ENCODE measurements at places on chromosomes 6 and 20.

GRCh38 chr6:135496800-135497411, 634 bp downstream of the AHI1 start:
- no peak for DNase-seq

DNA sequence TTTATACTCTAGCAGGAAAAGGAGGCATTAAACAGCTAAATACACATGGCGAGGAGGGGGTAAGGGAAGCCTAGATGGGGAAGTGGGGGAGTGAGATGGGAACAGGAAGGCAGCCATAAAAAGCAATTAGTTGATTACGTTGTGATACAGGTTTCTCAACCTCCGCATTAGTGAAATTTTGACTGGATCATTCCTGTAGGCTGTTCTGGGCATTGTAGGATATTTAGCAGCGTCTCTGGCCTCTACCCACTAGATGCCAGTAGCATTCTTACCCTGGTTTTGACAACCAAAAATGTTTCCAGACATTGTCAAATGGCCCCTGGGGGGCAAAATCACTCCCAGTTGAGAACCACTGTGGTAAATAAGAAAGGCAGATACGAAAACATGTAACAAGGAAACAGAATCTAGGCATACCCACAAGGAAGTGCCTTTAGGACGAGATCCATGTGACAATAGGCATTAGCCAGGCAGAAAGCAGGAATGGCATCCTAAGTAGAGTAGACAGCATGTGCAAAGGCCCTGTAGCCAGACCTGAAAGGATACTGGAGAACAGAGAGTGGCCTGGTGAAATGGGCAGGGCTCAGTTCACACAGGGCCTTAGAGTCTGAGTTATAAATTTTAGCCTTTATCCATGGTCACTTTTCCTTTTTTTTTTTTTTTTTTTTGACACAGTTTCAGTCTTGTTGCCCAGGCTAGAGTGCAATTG, 25.8 kb upstream of the PTPN1 start:
- no peak for DNase-seq

GRCh38 chr20:48008850-48009515, 223.7 kb upstream of the SULF2 start:
- DNase-seq, result no peak

DNA sequence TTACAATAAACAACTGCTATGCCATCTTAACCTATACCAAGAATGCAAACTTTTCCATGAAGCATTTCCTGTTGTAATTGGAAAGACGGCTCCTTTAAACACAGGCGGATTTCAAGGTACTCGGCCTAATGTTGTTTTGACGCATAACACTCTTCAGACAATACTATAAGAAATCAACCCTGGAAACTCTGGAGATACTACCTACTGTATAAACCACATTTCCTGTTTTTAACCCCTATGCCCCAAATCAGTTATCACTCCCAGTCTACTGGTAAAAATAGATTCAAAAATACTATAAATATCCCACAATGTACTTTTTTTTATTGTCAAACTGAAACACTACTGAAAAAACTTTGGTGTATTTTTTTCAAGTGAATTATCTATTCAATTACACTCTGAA, 118.1 kb downstream of the IRF4 start:
- no peak for DNase-seq

DNA sequence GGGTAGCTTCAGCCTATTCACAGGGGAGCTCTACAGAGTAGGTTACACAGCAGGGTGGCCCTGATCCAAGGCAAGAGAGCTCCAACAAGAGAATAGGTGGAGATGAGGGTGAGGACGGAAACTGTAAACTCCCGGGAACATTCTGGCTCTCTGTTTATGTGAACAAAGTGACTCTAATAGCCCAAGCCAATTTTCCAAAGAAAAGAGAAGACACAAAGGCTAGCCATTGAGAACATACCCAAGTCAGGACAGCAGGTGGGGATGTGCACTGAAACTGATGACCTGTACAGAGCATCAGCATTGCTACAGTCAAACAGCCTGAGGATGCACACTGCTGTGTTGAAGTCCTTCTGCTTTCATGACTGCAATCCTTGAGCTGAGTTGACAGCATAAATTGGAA, 136.0 kb upstream of the TOP1 start:
- no peak for DNase-seq

DNA sequence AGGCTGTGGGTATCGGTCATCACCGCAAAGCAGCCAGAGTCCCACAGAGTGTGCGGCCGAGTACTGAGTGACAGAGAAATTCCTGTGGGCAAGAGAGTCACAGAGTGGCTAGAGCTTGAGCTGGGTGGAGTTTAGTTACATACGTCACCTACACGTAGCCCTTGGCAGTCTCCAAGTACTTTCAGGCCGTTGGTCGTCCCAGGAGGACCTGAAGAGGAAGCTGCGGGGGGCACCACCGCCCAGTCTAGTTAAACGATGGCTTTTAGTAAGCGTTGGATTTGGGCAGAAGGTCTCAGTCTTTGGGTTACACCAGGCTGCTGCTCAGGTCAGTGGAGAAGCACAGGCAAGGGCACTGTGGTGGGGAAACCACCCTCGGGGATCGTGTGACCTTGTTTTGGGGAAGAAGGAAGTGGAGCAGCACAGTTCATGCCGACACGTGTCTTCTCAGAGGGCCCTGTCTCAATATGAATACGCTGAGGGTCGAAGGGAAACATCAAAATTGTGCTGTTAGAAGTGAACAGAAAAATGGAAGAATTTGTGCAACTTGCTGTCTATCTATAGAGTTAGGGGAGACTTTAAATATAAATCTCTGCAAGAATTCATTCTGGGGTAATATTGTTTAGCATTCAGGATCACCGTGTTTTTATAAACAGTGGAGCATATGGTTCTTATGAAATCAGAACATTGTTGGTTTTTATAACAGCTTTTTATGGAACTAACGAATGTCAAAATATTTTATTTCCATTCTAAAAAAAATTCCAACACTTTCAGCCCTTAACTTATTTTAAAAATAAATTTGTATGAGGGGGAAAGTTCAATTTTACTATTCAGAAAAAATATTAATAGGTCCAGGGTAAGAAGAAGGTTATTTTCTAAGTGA, 28.6 kb downstream of the KIF25 start:
- no peak for DNase-seq

GRCh38 chr6:52390361-52390727, 28.4 kb downstream of the PAQR8 start:
- DNase-seq, result no peak

- no peak for DNase-seq
Measured at GRCh38 chr6:136921381-136921935, 643 bp upstream of the SLC35D3 start.

- DNase-seq, result no peak
Measured at GRCh38 chr6:43355862-43356590, 13.4 kb downstream of the ZNF318 start.

- DNase-seq, result no peak
Measured at GRCh38 chr20:9258901-9259300, 190.0 kb downstream of the PLCB4 start.

DNA sequence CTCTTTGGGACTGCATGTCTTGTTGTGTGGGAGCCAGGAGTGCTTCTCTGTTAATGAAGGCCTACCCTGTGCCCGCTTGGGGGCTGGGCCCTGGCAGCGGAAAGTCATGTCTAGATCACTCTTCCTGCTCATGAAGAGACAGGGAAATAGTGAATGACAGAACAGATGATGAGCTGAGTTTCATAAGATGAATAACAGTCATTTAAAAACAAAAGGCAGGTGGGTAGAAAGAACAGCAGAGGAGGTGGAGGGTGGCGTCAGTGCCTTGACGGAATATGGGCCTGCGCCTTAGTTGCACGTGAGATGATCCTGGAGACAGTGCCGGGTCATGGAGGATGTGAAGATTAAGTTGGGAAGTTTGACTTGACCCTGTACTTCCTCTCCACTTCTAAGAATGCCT, 85.5 kb downstream of the ARID1B start:
- DNase-seq, result no peak

GRCh38 chr6:148509119-148509799, 166.6 kb downstream of the SASH1 start:
- DNase-seq, result no peak

DNA sequence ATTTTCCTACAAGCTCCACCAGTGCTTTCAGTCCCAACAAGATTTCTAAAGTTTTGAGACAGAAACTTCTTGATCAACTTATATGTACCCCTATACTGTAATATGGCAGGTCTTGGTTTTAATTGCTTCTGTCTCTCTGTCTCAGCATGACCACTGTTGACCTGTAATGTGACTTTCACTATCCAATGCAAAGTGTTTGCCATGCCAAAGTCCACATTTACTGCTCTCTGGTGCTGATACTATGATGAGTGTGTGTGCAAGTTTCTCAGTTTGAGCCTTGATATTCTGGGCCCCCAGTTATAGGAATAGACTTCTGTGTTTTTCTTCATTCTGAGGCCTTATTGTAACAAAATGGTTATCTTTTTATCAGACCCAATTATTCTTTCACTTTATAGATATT, 45.8 kb downstream of the OR2J2 start:
- DNase-seq, result no peak

GRCh38 chr6:153092082-153093013, 38.7 kb downstream of the RGS17 start:
- no peak for DNase-seq

- no peak for DNase-seq
Measured at GRCh38 chr6:24576447-24576846, 69.5 kb downstream of the KIAA0319 start.

GRCh38 chr6:126145351-126145750, 159.0 kb downstream of the TRMT11 start:
- no peak for DNase-seq

DNA sequence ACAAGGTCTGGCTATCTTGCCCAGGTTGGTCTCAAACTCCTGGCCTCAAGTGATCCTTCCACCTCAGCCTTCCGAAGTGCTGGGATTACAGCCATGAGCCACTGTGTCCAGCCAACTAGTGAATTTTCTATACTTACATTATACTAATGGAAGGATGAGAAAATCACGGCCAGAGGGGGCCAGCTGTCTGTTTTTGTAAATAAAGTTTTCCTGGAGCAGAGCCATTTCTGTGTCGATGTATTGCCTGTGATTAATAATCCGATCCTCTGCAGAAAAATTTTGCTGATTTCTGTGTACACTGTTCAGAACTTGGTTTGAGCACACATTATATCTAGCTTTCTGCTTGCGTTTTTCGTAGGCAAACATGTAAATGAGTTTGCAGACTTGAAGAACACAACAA, 28.8 kb downstream of the PTPRT start:
- no peak for DNase-seq

DNA sequence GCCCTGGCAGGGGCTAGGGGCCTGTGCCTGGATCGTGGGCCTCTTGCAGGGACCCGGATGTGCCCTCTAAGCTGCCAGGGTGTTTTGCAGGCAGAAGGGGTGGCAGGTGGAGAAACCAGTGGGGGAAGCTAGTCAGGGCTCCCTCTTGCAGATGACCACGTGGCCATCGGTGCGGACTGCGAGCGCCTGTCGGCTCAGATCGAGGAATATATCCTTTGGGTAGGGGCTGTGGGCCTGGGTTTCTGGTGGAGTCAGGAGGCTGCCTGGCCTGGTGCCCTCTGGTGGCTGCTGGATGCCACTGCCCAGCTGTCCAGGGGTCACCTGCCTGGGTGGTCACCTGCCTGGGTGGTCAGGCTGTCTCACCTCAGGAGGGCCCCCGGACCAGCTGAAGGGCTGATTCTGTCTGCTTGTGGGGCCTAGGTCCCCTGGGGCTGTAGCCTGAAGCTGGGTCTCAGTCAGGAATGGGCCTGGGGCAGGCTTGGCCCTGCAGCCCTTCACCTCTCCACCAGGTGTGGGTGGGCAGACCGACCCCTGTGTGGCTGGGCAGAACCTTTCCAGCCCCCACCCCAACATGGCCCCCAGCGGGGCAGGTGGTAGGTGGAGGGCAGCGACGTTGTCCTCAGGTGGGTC, 6.7 kb downstream of the TCEA2 start:
- DNase-seq, result peak; percentile 87

- DNase-seq, result no peak
Measured at GRCh38 chr20:23151885-23152284, 65.8 kb upstream of the CD93 start.

DNA sequence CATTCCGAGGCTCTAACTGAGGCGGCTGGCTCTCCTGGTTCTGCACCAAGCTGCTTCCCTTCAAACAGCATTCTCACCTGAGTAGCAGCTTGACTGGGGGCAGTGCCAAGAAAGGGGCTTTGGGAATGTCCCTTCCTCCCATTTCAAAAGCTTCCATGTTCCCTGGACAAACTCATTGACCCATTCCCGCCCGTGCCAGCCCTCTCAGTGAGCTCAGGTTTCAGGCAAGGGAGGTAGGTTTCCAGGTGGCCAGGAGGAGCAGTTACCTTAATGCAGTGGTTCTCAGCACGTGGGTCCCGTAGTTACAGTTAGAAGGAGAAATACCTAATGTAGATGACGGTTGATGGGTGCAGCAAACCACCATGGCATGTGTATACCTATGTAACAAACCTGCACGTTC, 135.2 kb downstream of the ELOVL4 start:
- no peak for DNase-seq

- no peak for DNase-seq
Measured at GRCh38 chr20:53387983-53388675, 205.5 kb downstream of the ZNF217 start.

DNA sequence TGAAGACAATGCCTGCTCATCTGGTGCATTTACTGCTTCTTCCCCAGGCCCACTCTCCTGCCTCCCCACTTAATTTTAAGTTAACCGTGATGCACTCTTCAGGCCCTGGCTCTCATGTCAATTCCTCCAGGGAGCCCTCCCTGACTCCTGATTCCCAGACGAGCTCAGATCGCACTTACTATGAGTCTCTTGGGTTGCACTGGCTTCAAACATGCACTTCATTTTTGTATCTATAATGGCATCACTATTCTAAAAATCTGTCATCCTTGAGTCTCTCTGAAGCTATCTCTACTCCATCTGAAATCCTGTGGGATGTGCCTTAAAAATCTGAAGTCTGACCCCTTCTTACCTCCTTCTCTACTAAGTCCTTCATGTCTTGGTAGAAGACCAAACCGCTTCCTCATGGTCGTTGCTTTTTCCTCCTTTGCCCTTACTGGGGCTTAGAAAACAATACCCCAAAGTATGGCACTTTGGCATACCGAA, 24.7 kb downstream of the COX4I2 start:
- DNase-seq, result no peak

GRCh38 chr6:100491952-100492670, 27.4 kb upstream of the SIM1 start:
- no peak for DNase-seq

- DNase-seq, result no peak
Measured at GRCh38 chr20:24017458-24017755, 28.8 kb upstream of the GGTLC1 start.

- no peak for DNase-seq
Measured at GRCh38 chr20:10632721-10633509, 40.9 kb downstream of the JAG1 start.

DNA sequence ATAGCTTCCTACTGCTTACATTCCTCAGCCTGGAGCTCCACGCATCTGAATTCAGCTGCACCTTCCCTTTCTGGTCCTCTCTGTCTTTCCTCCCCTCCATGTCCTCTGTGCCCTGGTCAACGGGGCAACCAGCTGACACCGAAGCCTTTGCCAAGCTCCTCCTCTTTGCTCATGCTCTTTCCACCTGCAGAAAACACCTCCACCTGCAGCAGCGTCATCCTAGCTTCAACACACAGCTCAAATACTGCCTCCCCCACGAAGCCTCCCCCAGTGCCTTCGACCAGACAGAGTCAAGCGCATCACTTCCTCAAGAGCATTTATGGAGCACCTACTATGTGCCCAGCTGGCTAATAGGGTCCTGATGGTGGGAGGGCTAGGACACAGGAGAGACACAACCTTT, 9.2 kb downstream of the CDH22 start:
- no peak for DNase-seq

GRCh38 chr6:67935976-67936477, 699.1 kb upstream of the ADGRB3 start:
- DNase-seq, result no peak
